ENCODE measurements at places on chromosomes 12 and 14.

DNA sequence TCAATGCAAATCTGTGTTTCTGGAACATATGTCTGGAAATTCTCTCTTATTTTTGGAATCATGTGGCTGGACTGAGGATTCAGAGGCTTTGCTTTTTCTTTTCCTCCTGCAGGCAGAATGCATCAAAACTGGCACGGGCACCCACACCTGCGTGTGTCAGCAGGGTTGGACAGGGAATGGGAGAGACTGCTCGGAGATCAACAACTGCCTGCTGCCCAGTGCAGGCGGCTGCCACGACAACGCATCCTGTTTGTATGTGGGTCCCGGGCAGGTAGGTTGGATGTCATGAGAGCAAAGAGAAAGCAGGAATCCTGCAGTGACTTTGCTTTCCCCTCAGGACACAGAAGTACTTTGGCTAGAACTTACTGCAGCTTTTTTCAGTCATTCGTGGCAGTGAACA is 90.3 kb downstream of the STAB2 start:
- no peak for DNase-seq

- DNase-seq: no peak
These were observed 389.9 kb downstream of the ADAMTS20 start for GRCh38 chr12:43162138-43162537.

DNA sequence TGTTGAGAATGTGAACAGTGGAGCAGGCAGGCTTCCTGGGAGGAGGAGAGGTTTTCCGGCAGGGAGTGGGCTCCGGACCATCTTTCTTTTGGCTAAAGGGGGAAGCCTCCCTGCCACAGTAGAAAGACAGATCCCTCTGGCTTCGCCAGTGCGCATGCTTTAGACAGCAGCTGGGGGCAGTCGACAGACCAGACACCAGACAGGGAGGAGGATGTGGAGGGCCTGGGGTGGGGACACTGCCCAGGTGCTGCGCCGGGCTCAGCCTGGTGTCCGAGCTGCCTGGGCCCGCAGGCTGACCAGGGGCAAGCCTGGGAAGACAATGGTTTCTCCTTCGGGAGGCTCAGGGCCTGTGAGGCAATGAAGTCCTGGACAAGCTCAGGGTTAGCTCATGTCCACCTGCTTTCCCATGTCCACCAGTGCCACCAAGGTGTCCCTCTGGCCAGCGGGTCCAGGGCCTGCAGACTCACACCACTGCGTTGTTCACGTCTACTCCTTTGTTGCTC is 67.3 kb downstream of the PRIMA1 start:
- no peak for DNase-seq

- no peak for DNase-seq
These were observed 466 bp downstream of the SAV1 start for GRCh38 chr14:50667684-50667995.

DNA sequence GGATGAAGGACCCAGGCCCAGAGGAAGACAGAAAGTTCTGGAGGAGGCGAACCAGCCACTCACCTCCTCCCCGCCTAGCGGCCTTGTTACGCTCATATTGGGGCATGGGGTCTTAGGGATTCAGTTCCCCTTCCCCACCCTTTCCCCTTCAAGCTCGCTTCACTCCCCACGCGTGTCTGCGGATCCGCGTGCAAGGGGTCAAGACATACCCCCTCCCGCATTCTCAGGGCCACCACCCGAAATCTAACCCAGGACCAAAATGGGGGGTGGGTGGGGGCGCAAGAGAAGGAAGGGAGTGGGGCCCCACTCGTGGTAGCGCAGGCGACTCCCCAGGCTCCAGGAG is 584 bp upstream of the RFX4 start:
- no peak for DNase-seq

- peak; percentile 45 for DNase-seq
These were observed at the start of gene BIN2 for GRCh38 chr12:51323966-51324895. Gene BIN2 (minus strand): TSS chr12:51324174. CDS start chr12:51324102, 72 bp downstream.

DNA sequence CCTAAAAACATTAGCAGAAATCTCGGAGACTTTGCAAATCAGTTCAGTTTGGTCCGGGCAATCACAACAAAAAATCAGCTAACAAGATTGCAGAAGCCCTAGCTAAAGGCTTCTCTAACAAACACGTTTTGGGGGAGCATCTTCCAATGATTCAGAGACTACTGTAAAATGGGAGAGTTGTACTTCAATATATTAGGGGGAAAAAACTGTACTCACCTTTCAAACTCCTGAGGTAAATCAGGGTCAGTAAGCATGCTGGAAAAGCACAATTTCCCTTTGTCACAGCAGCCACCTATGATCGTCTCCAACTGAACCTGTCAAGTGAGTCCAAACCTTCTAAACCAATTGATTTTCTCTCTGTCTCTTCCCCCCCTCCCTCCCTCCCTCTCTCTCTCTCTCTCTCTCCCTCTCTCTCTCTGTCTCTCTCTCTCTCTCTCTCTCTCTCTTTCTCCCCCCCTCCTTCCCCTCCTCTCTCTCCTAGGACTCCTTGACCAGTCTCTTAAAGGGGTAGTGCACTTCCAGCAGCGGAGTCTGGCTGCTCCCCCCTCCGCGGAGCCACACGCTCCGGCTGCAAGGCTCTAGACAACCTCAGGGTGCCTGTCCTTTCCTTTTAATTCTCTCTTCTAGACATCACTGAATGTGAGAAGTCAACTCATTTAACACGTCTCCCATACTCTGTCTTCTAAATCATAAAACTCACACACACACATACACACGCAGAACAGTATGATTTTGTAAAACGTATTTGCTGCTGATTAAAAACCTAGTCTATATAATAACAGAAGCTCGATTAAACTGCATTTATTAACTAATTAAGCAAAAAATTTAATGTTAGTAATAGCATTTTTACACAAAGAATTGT is at the start of gene SOX5:
SOX5 (minus strand) TSS at position 323 of the 862 bp plus-strand sequence; CDS start at position 254, 69 bp downstream.
- DNase-seq: no peak

- no peak for DNase-seq
These were observed 10.9 kb downstream of the NT5DC3 start for GRCh38 chr12:103830025-103830725.

DNA sequence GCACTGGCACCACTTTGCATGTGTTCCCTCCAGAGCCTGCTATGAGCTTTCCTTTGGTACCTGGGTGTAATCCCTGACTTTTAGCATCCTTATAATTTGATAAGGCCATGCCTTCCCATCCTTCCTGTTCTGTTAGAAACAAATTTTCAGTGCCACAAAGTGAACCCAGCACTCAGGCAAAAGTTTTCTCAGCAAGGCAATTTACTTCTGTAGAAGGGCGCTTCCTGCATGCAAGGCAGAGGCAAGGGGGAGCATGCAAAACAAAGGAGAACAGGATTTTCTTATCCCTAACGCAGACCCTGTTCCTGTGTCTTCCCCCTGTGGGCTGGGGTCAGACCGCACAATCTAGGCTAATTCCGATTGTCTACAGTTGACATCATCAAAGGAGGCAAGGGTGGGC is 108.7 kb downstream of the RIN3 start:
- no peak for DNase-seq

DNA sequence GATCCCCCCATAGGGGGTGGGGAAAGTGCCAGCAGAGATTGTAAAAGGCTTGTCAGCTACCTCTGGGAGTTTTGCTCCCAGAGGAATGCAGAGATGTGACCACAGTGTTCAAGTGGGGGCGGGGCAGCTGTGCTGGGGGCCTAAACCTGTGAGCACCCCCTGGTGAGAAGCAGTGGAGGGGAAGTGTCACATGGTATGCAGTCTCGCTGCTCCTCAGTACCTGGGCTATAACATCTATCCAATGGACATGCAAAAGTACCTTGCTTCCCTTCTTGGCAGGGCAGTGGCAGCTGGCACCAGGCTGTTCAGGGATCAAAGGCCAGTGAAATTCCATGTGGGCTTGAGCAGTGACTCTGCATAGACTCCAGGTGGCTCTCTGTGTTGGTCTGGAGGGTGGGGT is 20.3 kb downstream of the OR4K2 start:
- DNase-seq: no peak

DNA sequence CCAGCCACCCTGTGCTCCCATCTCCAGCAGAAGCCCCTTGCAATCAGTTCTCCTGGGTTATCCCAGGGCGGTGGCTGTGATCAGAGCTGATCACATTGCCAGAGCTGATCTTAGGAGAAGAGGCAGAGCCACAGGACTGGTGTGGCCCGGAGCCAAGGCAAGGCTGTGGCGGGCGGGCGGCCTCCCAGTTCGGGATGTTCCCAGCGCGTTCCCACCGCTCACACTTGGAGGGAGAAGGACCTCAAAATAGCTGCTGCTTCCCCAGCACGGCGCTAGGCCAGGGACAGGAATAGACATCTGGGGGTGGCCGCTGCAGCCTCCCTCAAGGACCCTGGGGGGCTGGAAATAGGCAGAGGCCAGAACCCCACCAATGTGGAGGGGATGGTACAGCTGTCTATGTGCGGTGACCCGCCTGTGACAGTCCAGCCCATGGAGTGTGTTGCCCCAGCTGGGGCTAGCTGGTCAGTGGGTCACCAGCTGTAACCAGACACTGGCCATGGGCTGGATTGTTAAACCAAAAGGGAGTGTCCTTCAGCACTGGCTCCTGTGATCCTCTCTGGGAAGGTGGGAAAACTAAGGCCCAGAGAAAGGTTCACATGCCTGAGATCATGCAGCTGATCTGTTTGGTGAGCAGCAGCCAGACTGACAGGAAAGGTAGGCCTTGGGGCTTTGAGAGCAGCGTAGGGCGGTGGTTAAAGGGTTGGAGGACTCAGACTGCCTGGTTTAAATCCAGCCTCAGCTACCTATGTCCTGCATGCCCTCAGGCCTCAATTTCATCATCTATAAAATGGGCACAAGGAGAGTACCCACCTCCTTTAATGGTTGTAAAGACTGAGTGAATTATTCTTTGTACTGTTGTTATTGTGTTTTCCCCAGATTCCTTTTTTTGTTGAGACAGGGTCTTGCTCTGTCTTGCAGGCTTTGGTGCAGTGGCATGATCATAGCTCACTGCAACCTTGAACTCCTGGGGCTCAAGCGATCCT is 8.0 kb upstream of the POP5 start:
- DNase-seq: no peak

DNA sequence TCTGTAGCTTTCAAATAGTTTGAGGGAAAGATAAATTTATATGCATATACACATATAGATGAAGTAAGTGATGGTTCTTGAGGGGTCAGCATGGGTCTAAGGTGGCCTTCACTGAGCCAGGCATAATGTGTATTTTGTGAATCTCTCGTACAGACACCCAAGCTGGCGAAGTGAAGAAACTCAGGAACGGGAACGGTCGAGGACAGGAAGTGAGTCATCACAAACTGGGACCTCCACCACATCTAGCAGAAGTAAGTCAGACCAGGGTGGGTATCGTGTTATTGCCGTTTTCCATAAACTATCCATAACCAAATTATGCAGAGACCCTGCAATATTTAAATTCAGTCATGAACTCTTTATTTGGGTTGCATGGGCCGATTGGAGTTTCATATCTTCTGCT is 15.4 kb upstream of the TNS2 start:
- no peak for DNase-seq

- no peak for DNase-seq
These were observed 5.0 kb upstream of the HOXC9 start for GRCh38 chr12:53995002-53995377.

DNA sequence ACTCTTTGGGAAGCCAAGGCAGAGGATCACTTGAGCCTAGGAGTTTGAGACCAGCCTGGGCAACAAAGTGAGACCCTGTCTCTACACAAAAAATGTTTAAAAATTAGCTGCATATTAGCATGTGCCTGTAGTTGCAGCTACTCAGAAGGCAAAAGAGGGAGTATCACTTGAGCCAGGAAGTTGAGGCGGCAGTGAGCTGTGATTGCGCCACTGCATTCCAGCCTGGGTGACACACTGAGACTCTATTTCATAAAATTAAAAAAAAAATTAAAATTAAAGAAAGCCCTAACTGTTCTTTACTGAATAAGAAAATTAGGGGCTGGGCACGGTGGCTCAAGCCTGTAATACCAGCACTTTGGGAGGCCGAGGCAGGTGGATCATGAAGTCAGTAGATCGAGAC is 27.0 kb downstream of the SENP1 start:
- no peak for DNase-seq

GRCh38 chr12:108430245-108430644 is 84.8 kb upstream of the FICD start:
- no peak for DNase-seq

GRCh38 chr12:29769162-29769858 is 14.4 kb downstream of the TMTC1 start:
- no peak for DNase-seq

DNA sequence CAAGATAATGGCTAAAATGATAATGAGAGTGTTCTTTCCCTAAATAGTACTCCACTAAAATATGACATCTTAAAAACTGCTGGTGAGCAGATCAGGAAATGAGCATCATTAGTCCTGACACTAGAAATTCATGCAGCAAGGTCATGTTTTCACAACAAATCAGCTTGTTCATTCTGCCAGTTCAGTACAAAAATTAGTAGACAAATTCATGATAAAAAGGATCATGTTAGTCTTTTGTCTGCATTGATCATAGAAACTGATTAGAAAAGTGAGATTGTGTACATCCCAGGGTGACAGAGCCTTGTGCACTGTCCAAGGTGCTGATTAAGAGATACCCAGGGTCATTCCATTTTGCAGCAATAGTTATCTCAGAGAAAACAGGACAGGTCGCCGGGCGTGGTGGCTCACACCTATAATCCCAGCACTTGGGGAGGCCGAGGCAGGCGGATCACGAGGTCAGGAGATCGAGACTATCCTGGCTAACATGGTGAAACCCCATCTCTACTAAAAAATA is 163.6 kb downstream of the RIMBP2 start:
- DNase-seq: no peak

DNA sequence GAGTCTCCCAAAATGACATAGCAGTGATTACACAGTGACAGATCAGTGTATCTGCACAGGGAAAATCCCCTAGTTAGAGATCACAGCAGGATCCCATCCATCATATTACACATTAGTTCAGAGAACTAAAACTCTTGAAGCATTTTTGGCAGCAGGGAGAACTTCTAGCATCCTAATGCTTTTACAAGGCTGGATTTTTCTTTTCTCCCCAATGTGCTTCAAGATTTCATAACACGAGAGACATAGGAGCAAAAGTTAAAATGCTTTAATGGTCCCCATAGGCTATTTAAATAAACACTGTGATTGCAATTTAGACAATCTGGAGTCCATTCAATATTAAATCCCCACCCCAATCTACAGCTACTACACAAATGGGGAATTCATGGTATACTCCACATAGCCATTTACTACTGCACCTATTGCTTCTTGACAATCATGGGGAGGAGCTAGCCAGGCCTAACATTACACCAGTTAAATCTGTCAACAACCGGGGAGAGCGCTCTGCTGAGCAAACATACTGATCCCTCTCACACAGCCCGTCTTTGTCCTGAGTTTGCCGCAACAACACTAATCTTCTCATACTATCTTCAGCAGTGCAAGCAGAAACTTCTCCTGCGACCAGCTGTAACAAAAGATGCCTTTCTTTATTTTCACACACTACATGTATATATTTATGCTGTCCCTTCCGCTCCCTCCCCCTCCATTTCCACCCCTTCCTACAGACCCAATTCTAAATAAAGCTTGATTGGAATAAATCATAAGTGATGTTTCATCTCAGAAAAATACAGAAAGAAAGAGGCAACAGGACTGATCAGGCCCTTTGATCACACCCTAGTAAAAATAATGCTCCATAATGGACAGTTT is 120.3 kb upstream of the SOX5 start:
- DNase-seq: no peak

All from stimulated activated CD8-positive, alpha-beta memory T cell treated with anti-CD3 and anti-CD28 coated beads, Interleukin-7, amount 100 ng/mL, for 24 hours (primary cell).